Stimulated activated CD8-positive, alpha-beta memory T cell treated with anti-CD3 and anti-CD28 coated beads, Interleukin-15, amount 100 ng/mL, for 48 hours (primary cell): ENCODE measurements at places on chromosomes 7 and 10.
A peak's percentile ranks its signal among the peaks of the same experiment; 100 is the strongest.

- DNase-seq: no peak
Measured at GRCh38 chr10:29828440-29828894, 193.7 kb upstream of the SVIL start.

DNA sequence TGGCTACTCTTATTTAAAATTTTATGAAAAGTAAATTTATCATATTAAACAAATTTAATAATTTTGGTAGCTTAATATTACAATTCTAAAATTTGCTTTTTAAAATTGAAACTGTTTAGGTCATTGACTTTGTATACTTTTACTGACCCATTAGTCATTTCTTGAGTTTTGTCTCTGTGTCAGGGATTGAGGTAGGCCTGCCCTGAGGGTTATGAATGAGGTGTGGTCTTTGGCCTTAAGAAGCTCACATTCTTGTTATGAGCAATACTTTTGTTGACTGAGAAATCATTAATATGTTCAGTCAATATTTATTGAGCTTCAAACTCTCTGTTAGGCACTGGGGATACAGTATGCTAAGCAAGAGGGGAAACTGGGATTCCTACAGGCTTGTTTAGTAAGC, 47.0 kb upstream of the RPA3 start:
- no peak for DNase-seq

DNA sequence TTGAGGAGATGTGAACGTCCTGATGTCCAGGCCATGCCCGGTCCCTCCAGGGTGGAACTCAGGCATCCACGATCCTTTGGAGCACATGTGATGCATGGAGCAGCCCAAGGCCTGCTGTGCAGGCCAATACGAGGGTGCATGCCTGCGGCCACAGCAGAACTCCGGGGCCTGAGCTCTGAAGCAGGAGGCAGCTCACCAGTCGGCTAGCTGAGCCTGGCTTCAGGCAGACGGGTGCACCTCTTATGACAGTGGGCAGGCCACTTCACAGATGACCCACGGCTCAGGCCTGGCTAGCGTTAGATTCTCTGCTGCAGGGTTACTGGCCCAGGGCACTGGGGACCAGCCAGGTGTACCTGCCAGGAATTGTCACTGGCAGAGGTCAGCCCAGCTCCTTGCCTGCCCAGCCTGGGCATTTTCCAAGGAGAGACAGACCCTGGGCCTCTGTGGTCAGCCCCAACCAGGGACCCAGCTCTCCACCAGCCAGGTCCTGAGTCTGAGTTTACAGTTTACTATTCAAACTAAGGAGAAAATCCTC, 29.6 kb upstream of the INPP5A start:
- no peak for DNase-seq

GRCh38 chr7:135801877-135802276, 53.3 kb upstream of the FAM180A start:
- DNase-seq: no peak

DNA sequence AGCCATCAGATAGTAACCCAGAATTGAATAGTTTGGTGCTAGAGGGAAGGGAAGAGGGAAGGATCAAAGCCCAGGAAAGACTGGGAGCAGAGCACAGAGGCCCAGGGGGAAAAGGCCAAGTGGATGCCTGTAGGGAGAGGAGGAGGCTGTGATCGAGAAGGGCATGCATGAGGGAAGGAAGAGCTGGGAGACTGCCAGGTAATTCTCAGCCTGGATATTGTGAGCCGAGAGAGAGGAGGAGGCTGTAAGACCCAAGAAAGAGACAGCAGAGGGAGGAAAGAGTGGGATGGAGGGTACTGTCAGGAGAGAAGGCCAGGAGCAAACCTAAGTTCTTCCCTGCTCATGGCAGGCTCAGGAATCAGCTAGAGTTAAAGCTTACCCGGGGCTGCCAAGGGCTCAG, 178.2 kb downstream of the CCDC3 start:
- DNase-seq: no peak

- no peak for DNase-seq
Measured at GRCh38 chr10:104327745-104328645, 10.3 kb downstream of the ITPRIP start.

- no peak for DNase-seq
Measured at GRCh38 chr7:47249361-47249760, 332.6 kb downstream of the TNS3 start.

DNA sequence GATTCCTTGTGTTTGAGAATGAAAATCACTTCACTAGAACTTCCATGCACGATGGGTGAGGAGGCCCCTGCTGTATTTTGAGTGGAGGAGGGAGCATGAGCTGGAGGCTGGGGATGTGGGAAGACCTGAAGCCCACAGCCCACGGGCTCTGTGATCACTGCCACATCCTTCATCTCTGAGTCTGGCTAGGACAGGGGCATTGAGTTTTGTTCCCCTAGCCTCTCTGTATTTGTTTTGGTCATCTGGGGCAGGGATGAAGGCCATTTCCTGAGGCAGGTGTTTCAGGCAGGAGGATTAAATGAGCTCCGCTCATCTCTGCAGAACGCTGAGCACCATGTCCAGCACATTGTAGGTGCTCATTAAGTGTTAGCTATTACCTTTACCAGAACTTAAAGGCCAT, 293.6 kb downstream of the GLRX3 start:
- DNase-seq: no peak

DNA sequence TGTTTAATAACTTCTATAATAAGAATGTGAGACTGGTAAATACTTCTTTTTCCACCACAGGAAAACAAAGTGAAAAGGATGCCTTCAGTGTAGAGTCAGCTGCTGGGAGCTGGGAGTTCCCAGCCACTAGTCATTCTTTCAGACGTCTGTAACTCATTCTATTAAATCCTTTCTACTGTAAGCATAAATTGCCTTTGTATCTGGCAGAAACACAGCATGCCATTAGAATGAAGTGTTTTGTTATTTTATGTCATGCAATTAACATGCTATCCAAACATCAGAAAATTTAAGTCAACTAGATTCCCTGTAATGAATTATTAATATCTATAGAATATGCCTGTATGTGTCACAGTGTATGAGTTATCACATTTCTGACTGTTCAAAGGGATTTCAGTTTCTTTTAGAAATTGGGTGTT, 14.3 kb downstream of the BPGM start:
- DNase-seq: no peak

GRCh38 chr7:120588416-120588815, 269.5 kb downstream of the TSPAN12 start:
- no peak for DNase-seq

DNA sequence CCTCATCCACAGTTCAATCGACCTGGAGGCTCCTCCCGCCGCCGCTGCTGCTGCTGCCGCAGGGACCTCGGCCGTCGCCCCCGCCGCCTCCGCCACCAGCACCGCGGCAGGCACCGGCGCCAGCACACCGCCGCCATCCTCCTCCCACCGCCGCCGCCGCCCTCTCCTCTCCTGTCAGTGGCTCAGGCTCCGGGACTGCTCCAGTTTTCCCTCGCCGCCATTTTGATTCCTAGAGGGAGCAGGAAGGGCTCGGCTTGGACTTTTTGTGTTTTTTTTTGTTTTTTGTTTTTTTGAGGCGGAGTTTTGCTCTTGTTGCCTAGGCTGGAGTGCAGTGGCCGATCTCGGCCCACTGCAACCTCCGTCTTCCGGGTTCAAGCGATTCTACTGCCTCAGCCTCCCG, 3.0 kb upstream of the MCM10 start:
- peak; percentile 6 for DNase-seq

DNA sequence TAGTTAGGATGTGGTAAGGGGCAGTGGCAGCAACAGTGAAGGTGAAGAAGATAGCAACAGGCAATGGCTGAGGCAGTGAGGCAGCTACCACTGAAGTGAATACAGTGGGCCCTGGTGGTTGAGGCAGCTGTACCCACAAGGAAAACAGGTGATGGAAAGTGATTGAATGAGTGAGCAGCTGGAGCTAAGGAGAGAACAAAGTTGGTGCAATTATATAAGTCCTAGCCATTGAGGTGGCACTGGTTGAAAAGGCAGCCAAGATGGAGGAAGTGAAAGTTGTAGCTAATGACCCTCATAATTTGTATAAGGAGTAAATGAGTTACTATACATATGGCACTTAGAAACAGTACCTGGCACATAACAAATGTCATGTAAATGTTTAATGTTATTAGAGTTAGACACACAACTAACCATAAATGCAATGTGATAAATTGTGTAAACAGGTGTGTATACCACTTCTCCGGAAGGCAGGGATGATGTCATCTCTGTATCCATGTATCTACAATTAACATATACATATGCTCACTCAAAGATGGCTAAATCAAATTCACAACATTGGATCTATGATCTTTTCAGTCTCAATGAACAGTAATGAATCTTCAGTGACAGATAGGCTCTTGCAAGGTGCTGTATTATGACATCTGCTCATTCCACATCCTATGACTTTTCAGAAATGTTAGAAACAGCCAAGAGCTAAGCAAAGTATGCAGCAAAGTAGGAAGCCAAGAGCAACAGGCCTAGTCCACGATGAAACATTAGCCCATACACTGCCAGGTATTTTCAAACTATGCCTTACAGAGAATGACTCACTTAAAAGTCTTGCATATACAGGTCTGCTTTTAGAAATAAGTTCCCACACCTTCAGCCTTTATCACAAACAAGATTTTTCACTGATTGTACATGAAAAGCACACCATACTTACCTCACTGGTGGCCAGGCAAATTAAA, 10.7 kb downstream of the XPNPEP1 start:
- no peak for DNase-seq

GRCh38 chr7:36638140-36638539, 86.2 kb downstream of the AOAH start:
- no peak for DNase-seq

GRCh38 chr10:72335394-72336258, 19.1 kb downstream of the DNAJB12 start:
- DNase-seq: no peak

DNA sequence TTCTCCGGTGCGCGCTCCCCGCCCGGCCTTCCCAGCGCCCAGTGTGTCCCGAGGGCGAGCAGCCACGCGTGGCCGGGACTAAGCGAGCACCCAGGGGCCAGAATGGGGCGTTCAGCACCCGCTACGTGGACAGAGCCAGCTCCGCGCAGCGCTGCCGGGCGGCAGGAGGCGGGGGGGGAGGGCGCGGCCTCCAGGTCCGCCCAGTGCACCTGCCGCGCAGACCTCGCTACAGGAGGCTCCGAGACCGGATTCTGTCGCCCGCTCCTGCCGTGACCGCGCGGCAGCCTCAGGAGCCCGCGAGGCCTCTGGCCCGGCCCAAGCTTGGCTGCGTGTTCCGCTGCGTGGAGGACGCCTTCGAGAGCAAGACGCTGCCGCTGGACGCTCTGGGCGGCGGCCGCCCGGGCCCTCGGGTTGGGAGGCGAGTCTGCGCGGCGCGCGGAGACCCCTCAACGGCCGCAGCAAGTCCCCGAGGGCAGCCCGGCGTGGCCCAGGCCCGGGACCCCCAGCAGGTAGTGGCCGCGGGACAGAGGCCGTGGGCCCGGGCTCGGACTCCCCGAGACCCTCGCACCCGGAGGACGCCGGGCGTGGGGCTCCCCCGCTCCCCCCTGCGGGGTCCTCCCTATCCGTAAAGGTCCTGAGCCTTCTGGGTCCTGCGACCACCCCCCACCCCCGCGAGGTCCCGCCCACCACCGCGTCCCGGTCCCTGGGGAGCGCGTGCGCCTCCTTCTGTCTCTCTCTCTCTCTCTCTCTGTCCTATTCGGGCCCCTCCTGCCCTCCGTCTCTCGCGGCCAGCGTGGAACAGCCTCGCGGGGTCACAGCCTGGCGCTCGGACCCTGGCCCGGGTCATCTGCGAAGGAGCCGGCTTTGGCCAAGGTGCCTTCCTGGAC, 904 bp upstream of the DPYSL4 start:
- peak; percentile 29 for DNase-seq

GRCh38 chr10:79226391-79227245, 120.7 kb upstream of the PPIF start:
- DNase-seq: no peak

- no peak for DNase-seq
Measured at GRCh38 chr7:115748123-115748738, 282.3 kb downstream of the TFEC start.
